Panc1 (cell line): ENCODE measurements at places on chromosomes 1 and 21.

DNA sequence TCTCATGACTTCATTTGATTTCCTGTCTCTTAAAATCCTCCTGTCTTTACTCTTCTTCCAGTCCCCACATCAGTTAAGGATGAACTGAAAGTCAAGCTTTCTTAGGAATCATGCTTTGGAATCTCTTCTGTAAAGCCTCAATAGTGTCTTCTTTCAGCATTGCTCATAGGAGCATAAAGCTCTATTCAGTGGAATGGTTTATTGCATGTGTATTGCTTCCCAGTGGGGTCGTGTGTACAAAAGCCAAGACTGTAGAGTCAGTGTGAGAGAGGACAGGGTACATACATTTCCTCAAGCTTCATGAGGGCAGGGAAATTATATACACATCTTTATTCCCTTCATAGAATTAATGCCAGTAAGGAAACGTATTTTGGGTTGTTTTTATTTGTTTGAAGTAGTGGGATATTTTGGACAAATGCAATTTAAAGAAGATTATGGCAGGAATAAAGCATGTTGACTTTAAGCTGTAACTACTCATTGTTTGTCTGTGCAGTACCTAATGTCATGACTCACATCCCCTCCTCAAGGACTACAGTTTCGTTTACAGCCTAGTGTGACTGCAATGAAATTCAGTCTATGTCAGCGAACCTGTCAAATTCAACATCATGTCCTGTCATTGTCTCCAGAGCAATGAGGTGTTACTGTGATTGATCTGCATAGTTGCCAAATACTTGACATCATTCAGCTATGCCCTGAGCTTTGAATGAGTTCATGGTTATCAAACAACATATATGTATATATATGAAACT, 2164.2 kb downstream of the NCAM2 start:
- peak; percentile 55 for DNase-seq

DNA sequence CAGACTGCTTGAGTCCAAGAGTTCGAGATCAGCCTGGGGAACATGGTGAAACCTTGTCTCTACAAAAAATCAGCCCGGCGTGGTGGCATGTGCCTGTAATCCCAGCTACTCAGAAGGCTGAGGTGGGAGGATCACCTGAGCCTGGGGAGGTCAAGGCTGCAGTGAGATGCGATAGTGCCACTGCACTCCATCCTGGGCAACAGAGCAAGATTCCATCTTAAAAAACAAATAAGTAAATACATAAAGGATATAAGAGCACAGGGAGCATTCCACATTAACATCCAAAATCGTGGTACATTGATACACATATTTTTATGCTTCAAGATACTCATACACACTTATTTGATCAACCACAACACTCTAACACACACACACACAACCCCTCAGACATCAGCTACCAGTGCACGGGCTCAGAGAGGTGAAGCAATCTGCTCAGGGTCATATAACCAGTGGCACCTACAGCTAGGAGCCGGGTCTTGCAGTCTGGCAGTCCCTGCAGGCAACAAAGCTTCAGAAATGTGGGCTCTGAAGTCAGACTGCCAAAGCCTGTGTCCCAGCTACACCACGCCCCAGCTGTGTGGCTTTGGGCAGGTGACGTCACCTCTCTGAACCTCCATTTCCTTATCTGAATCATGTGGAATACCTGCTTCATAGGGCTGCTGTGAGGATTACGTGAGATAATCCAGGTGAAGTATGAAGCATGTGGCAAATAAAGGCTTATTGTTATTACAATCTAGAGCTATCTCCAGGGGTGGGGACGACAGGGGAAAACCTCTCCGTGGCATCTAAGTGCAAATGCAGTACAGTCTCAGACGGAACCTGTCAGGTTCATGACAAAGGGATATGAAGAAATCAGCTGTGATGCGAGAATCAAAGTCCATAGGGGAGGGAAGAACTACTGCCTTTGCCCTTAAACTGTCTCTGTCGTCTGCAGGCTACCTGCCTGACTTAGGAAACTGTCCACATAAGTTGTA, 4.8 kb upstream of the CRYBG2 start:
- DNase-seq: no peak

- DNase-seq: no peak
These were observed 6.1 kb downstream of the GPR137B start for GRCh38 chr1:236148470-236148845.

- no peak for DNase-seq
These were observed 541.2 kb downstream of the PTPRU start for GRCh38 chr1:29777522-29777921.

- no peak for DNase-seq
These were observed 20.8 kb downstream of the FAM177B start for GRCh38 chr1:222757646-222758268.

DNA sequence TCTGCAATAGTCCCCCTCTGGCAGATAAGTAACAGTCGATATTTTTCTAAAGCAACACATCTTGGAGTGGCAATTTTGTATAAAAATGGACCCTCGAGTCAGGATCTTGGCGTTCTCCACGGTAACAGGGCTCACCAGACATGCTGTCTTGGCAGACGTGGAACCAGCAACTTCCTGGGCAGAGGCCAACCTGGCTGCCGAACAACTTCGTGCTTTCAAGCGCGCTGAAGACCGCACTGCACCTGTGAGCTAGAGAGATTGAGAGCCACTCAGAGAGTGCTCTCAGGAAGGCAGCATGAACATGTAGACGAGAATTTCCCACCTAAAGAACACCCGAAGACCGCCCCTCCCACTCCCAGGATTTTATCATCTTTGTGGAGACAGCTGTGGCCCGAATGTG, 7.3 kb downstream of the C1orf174 start:
- no peak for DNase-seq

- no peak for DNase-seq
These were observed 20.9 kb downstream of the GNAI3 start for GRCh38 chr1:109569323-109569722.

GRCh38 chr1:156480016-156480370, 20.6 kb downstream of the MEF2D start:
- DNase-seq: no peak

- no peak for DNase-seq
These were observed 1.6 kb upstream of the PDXK start for GRCh38 chr21:43717166-43717853.

- no peak for DNase-seq
These were observed at the start of gene KRTAP22-1 for GRCh38 chr21:30600787-30601186. Gene KRTAP22-1 (plus strand): TSS chr21:30601087.
